ENCODE measurements at places on chromosomes 2 and 18. TPM values are rescaled to one million over a fixed set of nuclear protein-coding genes. Genes with fewer than 3 reads are reported as not detected.

- DNase-seq, result no peak
Measured at GRCh38 chr18:76626991-76627390, 131.9 kb upstream of the ZNF516 start.

Gene MAPK4
- not detected for total RNA-seq

DNA sequence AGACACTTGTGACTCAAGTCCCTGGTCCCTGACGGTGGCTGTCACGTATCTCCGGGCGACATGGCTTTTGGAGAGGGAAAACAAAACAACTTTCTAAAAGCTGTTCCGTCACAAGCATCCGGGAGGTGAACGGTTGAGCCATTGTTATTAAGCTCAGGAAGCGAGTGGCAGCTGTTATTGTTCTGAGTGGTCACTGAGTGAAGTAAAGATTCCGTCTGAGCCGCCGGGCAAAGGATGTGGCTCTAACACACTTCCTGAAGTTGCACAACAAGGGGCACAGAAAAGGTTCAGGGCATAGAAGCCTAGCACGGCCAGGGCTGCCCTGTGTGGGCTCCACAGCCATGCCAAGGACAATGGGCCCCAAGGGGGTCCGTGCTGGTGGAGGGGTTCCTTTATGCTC, 24.3 kb downstream of the INPP5D start:
- peak; percentile 73 for DNase-seq

DNA sequence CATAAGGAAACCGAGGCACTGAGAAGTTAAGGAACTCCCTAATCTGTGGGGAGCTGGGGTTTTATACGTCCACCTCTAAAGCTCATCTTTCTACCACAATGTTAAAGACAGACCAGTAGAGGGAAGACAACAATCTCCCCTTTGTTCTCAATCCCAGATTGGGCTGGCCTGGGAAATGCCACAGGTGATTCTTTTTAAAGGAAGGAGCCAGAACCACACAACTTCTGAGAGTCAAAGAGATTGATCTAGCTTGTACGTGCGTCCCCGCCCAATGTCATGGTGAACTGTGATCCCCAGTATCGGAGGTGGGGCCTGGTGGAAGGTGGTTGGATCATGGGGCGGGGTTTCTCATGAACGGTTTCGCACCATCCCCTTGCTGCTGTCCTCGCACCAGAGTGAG, 81.8 kb upstream of the LCLAT1 start:
- no peak for DNase-seq

Gene CXCR1
- under 0.01 TPM for total RNA-seq

Gene SLC30A3
- under 0.01 TPM for total RNA-seq

Gene CDH19
- not detected for total RNA-seq

- DNase-seq, result no peak
Measured at GRCh38 chr2:163775304-163775703, 39.5 kb upstream of the FIGN start.

Gene MOGAT1
- not detected for total RNA-seq

DNA sequence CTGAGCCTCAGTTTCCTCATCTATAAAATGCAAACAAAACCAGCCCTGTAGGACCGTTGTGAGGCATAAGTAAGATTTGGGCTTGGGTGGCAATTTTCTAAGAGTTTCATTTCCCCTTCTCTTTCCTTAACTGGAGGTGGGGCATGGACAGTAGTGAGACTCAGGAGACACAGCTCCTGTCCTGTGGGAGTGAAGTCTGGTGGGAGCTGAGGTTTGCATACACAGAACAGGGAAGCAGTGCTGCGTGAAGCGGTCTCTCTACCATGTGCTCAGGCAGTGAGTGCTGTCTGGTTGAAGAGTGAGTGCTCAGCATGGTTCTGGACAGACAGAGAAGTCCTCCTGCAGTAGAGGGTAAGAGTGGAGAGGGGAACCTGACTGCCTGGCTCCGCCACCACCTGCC, 62.3 kb upstream of the MCFD2 start:
- DNase-seq, result no peak

Gene DLGAP1
- 0.27 TPM for total RNA-seq

DNA sequence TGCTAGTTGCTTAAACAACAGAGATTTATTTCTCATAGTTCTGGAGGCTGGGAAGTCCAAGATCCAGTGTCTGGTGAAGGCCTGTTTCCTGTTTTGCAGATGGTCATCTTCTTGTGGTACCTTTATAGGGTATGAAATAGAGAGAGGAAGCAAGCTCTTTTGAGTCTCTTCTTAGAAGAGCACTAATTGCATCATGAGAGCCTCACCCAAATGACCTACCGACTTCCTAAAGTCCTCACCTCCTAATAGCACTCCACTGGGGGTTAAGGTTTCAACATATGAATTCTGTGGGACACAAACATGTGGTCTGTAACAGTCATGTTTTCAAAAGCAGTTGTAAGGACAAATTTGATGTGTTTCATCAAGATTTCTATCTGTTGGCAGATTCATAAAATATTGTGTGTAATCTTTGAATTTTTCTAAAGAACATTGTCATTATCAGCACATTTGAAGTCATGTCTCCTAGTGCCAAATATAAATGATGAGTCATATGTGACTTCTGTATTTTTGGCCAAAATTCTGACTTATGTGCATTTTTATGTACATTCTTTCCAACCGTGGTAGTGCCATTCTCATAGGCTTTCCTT, 45.3 kb downstream of the CD28 start:
- no peak for DNase-seq

DNA sequence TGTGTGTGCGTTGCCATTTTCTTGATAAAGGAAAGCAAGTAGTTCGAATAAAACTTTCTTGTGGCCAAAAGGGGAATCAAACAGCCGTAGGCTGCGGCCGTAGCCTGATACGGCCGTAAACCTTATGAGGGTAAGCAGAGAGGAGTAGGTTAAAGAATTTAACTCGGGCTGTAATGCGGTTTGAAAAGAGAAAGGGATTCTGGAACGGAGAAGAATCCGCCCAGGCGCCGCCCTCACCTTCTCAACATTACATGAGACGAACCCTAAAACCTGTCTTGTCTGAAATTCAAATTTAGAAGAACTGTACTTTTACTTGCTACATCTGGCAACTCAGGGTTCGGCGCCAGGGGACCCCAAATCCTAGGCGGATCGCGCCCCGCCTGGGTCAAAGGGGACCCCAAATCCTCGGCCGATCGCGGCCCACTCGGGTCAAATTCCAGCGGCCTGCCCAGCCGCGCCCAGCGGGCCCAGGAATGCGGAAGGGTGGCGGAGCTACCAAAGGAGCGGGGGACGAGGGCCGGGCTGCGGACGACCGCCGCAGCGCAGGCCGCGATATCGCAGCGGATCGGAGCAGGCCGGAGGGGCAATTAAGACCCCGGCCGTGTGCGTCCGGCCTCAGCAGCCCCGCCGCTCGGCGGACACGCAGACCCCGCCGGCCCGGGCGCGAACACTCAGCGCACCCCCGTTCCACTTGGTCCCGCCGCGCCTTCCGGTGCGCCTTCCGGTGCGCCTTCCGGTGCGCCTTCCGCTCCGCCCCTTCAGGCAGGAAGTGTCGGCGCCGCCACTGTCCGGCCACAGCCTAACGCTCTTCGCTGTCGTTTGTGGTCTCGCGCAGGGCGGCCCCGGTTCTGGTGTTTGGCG, at the start of gene MYL12B:
Gene MYL12B (plus strand): TSS at position 761 of the 861 bp plus-strand sequence. CDS start 10,766 bp downstream, outside the sequence.
- peak; percentile 92 for DNase-seq

GRCh38 chr2:196275646-196276352, 104.4 kb upstream of the STK17B start:
- DNase-seq, result no peak

DNA sequence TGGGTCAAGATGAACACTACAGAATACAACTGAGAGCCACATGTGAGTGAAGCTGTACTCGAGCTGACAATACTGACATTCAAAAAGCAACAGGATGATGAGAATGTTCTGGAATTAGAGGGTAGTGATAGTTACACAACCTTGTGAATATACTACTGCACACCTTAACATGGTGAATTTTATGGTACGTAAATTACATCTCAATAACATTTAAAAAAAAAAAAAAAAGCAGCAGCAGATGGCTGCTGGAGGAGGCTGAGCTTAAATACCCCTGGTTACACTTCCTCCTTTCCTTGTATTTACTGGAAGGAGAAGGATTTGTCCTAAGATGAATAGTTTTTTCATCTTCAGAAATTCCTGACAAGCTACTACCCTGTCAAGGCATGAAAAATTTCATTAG, 45.5 kb upstream of the CYP1B1 start:
- DNase-seq, result no peak

Gene FBXO48
- total RNA-seq, result 0.27 TPM

Gene ERICH2
- not detected for total RNA-seq

Gene DSG1
- total RNA-seq, result not detected

GRCh38 chr2:230814616-230815015, 50.1 kb upstream of the ITM2C start:
- no peak for DNase-seq

Gene DES
- not detected for total RNA-seq

DNA sequence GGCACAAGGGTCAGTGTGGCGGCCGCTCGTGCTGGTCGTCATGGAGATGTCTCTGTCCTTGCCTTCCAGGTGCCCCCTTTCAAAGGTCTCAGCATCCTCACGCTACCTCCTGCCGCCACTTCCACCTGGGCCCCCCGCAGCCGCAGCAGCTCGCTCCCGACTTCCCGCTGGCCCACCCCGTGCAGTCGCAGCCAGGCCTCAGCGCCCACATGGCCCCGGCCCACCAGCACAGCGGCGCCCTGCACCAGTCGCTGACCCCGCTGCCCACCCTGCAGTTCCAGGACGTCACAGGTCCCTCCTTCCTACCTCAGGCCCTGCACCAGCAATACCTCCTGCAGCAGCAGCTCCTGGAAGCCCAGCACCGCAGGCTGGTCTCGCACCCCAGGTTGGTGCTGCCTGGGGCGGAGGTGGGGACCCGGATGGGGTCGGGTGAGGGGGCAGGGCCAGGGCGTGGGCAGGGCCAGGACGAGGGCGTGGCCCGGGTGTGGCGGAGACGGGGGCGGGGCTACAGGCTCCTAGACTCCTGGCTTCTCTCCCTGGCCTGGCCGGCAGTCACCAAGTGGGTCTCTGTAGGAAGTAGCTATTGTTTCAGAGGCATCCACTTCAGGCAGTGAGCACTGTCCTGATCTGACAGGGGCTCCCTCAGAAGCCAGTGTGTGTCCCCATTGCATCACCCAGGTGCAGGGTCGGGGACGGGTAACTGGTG, 223.7 kb downstream of the LOXHD1 start:
- DNase-seq, result no peak

DNA sequence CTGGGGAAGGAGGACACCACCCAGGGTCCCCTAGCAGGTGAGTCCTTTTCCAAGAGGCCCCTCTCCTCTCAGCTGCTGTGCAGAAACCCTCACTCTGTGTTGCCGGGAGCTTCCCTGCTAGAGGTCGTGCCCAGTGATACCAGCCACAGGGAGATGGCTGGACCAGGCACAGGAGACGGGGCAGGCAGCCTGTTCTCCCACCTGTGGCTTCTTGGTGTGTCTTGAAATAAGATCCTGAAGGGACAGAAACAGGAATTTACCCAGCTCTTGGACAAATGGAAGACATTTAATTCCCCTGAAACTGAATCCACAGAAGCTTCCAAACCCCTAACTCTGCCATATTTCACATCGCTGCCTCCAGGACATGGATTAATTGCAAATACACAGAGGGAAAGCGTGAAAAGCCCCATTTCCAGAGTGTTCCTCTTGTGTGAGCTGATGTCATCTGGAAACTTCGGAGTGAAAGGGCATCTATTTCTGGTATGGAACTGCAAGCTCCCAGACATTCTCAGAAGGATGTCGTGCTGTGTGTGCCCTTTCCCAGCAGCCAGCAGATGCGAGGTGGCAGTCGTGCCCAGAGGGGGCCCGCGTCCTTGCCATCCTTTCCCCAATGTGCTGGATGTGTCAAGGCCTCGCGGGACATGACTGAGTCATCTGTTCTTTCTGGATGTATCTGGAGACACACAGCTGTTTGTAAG, 177.7 kb downstream of the SEPTIN10 start:
- no peak for DNase-seq

Gene RESP18
- not detected for total RNA-seq

- peak; percentile 10 for DNase-seq
Measured at GRCh38 chr2:45332094-45332493, 279.0 kb downstream of the SRBD1 start.

Gene PJVK
- total RNA-seq, result 0.81 TPM

DNA sequence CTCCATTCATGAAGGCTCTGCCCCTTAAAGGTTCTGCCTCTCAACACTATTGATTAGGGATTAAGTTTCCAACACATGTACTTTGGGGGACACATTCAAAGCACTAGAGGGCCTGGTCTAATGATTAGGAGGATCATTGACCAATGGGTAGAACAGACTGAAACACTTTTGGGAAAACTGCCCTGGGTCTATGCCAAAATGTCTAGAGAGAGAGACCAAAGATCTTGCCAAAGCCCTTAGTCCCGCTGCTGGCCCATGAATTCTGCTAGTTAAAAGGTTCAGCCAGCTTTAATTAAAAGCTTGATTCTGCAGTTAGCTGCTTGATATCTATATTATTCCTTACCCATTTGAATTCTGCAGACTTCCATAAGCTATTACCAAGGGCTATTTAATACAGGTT, 613.2 kb downstream of the SLC4A3 start:
- no peak for DNase-seq

All from hematopoietic multipotent progenitor cell (in vitro differentiated cells).